Right cardiac atrium (tissue), 5 donors: ENCODE measurements at places on chromosomes 3 and 15.

DNA sequence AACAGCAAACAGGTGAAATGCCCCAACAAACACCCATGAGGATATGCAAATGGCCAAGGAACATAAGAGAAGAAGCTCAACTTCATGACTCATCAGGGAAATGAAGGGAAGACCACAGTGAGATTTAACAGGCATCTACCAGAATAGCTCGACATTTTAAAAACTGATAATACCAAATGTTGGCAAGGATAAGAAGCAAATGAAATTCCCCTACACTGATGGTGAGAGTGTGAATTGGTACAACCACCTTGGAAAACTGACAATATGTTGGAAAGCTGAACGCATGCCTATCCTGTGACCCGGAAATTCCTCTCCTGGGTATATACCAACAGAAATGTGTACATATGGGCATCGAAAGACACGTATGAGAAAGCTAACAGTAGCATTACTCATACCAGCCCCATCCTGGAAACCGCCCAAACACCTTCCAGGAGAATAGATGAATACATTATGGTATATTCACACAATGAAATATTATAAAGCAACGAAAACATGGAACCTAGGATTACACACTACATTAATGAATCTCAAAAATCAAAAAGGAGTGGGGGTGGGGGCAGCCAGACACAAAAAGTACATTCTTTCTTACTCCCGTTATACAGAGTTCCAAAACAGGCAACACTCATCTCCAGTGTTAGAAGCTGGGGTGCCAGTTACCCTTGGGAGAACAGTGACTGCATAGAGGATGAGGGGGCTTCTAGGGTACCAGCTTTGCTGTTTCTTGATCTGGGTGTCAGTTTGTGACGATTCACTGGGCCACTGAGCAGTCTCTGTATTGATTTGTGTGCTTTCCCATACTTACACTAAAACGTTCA lies 16.9 kb downstream of the RFTN1 start:
- DNase-seq: no peak

- DNase-seq: no peak
Observed at GRCh38 chr3:112128843-112129727, 4.0 kb downstream of the GCSAM start.

DNA sequence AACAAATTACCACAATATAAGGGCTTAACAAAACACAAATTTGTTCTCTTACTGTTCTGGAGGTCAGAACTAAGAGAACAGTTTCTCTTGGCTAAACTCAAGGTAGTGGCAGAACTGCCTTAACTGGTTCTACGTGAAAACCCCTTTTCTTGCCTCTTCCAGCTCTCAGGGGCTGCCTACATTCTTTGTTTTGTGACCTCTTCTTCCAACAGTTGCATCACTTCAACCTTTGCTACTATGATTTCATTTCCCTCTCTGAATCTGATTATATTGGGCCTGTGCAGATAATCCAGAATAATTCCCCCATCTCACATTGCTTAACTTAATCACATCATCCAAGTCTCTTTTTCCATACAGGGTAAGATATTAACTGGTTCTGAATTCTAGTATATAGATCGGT lies 624.6 kb downstream of the ZPLD1 start:
- DNase-seq: no peak

- DNase-seq: no peak
Observed at GRCh38 chr15:25866874-25867273, 3.7 kb upstream of the ATP10A start.

- no peak for DNase-seq
Observed at GRCh38 chr3:81485444-81485865, 276.0 kb downstream of the GBE1 start.

GRCh38 chr3:59374091-59374817 lies 324.4 kb upstream of the CFAP20DC start:
- no peak for DNase-seq

DNA sequence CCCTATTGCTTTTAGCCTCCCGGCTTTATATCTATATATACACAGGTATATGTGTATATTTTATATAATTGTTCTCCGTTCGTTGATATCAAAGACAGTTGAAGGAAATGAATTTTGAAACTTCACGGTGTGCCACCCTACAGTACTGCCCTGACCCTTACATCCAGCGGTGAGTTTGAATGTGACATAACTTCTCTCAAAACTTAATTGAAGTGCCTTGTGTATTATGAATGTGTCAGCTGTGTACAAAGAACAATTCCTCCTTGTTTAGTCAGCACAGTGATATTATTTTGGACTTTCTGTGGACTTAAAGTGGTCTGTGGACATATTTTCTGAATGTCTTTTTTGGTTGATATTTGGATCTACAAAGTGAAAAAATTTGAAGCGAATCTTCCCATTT lies 220 bp downstream of the TP63 start:
- no peak for DNase-seq

- DNase-seq: no peak
Observed at GRCh38 chr15:67803299-67803698, 22.0 kb upstream of the SKOR1 start.

- no peak for DNase-seq
Observed at GRCh38 chr15:57085267-57085666, 166.8 kb downstream of the TCF12 start.

GRCh38 chr3:66098436-66098835 lies 59.7 kb upstream of the MAGI1 start:
- no peak for DNase-seq

DNA sequence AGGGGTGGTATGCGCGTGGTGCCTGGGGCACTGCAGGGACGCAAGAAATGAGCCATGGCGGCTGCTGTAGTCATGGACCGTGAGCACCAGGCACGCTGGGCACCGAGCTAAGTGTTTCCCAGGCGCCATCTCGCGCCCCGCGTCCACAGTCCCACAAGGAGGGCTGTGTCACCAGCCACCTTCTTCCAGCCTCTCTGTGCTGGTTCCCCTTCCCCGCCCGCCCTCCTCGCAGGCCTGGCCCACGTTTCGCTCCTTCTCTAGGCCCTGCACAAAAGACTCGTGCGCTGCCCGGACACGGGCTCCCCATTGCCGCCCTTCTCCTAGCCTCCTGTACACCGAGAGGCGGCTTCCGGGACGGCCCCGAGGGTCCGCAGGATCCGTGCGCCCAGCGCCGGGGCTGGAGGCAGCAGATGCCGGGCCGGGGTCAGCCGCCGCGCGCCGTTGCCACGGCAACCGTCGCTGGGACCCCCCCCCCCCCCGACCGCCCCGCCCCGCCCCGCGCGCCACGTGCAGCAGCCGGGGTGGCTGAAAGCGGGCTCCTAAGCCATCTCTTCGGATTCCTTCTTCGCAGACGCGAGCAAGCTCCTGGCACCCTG lies 113.4 kb downstream of the SRGAP3 start:
- DNase-seq: peak; percentile 24

- no peak for DNase-seq
Observed at GRCh38 chr15:34332553-34333120, 4.9 kb downstream of the SLC12A6 start.

GRCh38 chr3:45208586-45208985 lies 17.5 kb downstream of the TMEM158 start:
- DNase-seq: no peak

- no peak for DNase-seq
Observed at GRCh38 chr15:63460210-63461155, 43.9 kb upstream of the USP3 start.

DNA sequence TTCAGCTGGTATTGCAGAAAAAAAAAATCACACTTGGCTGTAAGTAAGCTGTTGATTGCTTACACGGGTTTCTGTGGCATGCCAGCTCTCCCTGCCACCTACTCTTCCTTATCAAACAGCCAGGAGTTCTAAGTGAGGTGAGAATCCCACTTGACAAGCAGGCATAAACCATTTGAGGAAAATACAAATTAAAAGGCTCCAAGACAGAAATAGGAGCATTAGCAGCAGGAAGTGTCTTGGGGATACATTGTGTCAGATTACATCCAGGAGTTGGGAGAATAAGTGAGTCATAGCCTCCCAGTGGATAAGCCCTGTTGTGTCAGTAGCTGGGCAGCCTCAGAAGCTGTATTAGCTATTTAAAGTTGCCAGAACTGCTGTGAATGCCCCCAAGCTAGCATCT lies 256.0 kb downstream of the CNTN4 start:
- no peak for DNase-seq

GRCh38 chr3:14224895-14225294 lies 46.3 kb downstream of the LSM3 start:
- no peak for DNase-seq

DNA sequence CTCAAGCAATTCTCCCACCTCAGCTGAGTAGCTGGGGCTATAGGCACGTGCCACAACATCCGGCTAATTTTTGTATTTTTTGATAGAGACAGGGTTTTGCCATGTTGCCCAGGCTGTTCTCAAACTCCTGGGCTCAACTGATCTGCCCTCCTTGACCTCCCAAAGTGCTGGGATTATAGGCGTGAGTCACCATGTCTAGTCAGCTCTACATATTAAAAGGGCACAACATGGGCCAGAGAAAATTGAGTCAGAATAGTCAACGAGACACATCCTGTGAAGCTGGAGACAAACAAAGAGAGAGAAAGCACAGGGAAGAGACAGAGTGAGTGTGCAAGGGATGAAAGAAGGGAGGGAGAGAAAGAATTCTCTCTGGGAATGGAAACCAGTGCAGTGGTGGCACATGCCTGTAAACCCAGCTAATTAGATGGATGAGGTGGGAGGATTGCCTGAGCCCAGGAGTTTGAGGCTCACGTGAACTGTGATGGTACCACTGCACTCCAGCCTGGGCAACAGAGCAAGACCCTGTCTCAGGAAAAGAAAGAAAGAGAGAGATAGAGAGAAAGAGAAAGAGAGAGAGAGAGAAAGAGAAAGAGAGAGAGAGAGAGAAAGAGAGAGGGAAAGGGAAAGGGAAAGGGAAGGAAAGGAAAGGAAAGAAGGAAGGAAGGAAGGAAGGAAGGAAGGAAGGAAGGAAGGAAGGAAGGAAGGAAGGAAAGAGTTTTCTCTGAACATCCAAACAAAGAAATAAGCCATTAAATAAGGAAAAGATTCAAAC lies 107.2 kb upstream of the SLC25A36 start:
- no peak for DNase-seq

- DNase-seq: no peak
Observed at GRCh38 chr3:180011927-180012326, 24.8 kb downstream of the PEX5L start.

GRCh38 chr3:195250473-195251251 lies 20.3 kb downstream of the XXYLT1 start:
- DNase-seq: peak; percentile 46

DNA sequence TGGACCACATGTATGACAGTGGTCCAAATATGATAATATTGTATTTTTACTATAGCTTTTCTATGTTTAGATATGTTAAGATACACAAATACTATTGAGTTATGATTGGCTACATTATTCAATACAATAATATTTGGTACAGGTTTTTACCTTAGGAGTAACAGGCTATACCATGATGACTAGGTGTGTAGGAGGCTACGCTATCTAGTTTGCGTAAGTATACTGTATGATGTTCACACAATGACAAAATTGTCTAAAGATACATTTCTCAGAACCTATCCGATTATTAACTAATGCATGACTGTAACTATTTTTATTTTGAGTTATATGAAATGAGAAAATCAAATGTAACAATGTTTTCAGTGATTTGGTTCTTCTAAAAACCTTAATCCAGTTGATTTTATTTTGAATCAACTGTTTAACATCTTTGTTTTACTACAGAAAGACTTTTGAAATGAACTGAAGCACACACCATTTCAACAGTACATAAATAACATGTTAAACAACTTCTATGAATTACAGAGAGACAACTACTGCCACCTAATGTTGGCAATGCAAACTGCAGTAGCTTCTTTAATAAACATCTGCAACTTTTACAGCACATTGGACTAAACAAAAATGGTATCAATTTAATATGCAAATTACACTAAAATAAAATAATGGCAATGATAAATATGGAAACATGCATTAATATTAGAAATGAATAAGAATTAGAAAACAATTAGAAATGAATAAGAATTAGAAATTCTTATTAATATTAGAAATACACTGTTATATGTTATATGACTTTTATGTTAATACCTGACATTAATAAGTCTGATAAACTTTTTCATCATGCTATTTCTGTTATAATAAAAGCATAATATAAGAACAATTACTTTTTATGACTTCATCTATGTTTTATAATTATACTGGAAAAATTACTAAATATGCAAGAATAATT lies 255.7 kb downstream of the MBNL1 start:
- no peak for DNase-seq

DNA sequence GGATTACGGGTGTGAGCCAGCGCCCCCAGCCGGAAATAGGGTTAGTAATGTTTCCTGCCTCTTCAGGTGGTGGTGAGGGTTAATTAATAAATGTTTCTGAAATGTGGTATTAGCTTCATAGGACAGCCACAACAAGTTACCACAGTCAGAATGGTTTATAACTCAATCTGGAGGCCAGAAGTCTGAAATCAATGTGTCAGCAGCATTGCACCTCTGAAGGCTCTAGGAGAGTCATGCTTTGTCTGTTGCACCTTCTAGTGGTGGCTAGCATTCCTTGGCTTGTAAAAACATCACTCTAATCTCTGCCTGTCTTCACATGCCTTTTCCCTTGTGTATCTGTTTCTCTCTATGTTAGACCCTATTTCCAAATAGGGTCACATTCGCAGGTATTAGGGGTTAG lies 7.8 kb upstream of the RPSA start:
- no peak for DNase-seq

- peak; percentile 90 for DNase-seq
Observed at GRCh38 chr3:13575459-13576061, 26.6 kb downstream of the FBLN2 start.

GRCh38 chr3:146883288-146883687 lies 278.1 kb upstream of the PLSCR5 start:
- DNase-seq: no peak

DNA sequence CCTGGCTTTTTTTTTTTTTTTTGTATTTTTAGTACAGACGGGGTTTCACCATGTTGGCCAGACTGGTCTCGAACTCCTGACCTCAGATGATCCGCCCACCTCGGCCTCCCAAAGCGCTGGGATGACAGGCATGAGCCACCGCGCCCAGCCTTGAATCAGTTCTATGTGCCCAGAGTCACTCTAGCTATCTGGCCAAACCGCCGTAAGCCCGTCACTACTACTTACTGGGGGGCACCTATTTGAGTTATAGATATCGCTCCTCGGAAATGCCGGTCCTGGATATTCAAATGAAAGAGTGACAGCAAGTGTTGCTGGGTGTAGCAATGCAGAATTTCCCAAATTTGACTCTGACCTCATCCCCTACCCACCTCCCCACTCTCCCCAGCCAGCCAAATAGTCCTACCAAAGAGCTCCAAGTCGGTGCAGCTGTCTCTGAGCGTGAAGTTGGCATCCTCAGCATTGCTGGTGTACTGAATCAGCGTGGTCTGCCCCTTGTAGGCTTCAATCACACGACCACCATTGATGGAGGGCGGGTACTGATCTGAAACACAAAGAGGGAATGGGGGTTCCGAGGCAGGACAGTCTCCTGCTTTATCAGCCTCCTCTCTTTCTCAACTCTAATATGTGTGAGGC lies 38.1 kb downstream of the MUC20 start:
- no peak for DNase-seq

- DNase-seq: no peak
Observed at GRCh38 chr3:152444029-152444641, 175.4 kb downstream of the MBNL1 start.

- DNase-seq: no peak
Observed at GRCh38 chr3:67646586-67647234, 7.7 kb downstream of the SUCLG2 start.

- DNase-seq: no peak
Observed at GRCh38 chr15:100781061-100781960, 98.3 kb upstream of the ALDH1A3 start.
